Colonic mucosa (tissue), 4 donors: ENCODE measurements at places on chromosomes 2 and 18. TPM values are rescaled to one million over a fixed set of nuclear protein-coding genes. Genes with fewer than 3 reads are reported as not detected.

The UGT1A7 gene
- 3.1 TPM for total RNA-seq

The RGPD4 gene
- total RNA-seq: 0.24 TPM

The RAB27B gene
- total RNA-seq: 12.5 TPM

The ANXA4 gene
- total RNA-seq: 324 TPM

The SH3BP4 gene
- 44.4 TPM for total RNA-seq

The TTC31 gene
- 25.2 TPM for total RNA-seq

The HNMT gene
- total RNA-seq: 62.2 TPM

DNA sequence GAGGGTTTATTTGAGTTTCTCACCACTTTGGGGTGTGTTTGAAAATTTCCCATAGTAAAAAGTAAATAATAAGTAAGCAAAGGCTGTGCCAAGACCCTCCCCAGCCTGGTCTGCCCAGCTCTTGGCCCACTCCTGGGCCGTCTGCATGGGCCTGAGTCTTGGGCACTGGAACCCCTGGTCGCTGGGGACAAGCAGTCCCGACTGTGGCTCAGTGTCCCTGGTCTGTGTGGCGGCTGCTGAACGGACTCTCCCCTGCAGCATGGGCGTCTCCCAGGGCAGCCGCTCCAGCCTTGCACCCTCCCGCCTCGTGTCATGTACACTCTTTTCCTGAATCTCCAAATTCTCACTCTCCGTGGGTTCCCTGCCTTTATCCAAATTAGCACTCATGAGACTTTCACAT is 7.2 kb upstream of the ASPRV1 start:
- H3K4me1 ChIP-seq: peaks cover 2% of the 10 kb centered on the region
- H3K27me3 ChIP-seq: no peaks in the 10 kb centered on the region
- no peak overlapping the region for H3K27ac ChIP-seq
- no peak for DNase-seq
- no peak overlapping the region for H3K4me3 ChIP-seq

DNA sequence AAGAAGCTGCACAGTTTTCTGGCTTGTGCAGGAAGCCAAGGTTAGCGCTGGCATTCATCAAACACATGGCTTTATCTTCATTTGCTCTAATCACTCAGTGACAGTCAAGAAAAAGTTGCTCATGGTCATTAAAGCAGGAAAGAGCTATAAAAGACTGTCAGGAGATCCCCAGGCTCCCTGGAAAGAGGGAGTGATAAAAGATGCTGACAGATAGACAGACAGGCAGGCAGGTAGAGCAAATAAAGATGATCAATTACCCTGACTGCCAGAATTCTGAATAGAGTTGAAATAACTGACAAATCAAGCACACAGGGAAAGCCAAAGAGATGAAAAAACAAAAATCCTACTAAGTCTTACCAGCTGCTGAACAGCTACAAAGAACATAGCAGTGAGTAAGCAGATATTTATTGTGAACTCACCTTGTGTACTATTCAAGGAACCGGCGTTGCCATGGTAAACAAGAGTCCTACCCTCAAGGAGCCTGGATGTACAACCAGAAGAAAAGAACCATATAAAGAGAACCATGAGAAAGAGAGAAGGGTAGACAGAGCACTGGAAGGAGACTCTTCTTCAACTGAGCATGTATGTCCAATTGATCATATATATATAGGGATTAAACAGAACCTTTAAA is 68.0 kb downstream of the RNF152 start:
- H3K27ac ChIP-seq: no peak overlapping the region
- H3K36me3 ChIP-seq: no peaks in the 10 kb centered on the region
- H3K27me3 ChIP-seq: no peaks in the 10 kb centered on the region
- no peak overlapping the region for H3K4me3 ChIP-seq

DNA sequence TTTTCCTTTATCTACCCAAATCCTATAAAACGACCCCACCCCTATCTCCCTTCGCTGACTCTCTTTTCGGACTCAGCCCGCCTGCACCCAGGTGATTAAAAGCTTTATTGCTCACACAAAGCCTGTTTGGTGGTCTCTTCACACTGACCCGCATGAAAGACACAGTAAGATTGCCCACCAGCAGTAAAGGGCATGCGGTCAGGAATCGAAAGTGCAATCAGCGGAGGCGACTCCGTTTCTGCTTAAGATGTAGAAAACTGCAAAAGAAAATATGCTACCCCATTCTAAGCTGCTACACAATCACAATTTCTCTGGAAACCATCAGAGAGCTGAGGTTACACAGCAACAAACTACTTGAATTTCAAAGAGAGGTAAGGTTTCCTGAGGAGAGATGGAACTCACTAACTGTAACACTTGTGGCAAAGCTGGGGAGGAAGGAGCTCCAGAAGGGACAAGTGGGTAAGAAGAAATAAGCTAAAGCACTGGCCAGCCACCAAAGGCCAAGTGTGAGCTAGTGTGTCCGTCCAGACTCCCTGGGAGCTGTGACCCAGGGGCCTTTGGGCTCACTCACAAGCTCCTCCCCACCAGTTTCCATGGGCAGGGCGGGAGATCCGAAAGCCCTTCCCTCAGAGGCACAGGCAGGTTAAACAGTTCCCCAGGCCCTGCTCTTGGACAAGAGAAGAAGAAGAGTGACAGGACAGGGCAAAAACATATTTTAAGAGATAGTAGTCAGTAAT is 72.8 kb upstream of the TGFA start:
- DNase-seq: no peak
- H3K36me3 ChIP-seq: no peaks in the 10 kb centered on the region
- no peaks in the 10 kb centered on the region for H3K27me3 ChIP-seq
- H3K4me1 ChIP-seq: no peaks in the 10 kb centered on the region
- no peak overlapping the region for H3K4me3 ChIP-seq

GRCh38 chr2:64013053-64013452 is 6.2 kb downstream of the VPS54 start:
- no peak for DNase-seq
- no peak overlapping the region for H3K4me3 ChIP-seq
- H3K36me3 ChIP-seq: no peaks in the 10 kb centered on the region

DNA sequence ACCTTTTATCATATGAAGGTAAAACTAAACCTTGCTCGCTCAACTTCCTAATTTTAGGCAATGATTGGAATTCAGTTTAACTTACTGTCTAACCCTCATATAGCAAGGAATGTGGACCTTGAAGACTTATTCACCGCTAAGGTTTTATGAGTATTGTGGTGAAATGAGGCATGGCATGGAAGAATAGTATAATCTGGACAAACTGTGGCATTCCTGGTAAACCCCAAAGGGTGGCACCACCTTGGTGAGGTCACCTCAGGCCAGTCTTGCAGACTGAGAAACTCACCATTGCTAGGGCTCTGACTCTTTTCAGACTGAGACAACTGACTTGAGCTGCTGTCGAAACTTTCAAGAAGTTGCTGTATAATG is 51.1 kb upstream of the EHBP1 start:
- DNase-seq: no peak
- H3K27me3 ChIP-seq: no peaks in the 10 kb centered on the region
- no peak overlapping the region for H3K4me3 ChIP-seq
- no peaks in the 10 kb centered on the region for H3K4me1 ChIP-seq
- no peak overlapping the region for H3K27ac ChIP-seq

GRCh38 chr2:134283661-134284060 is 29.8 kb downstream of the MGAT5 start:
- H3K27me3 ChIP-seq: no peaks in the 10 kb centered on the region
- H3K36me3 ChIP-seq: no peaks in the 10 kb centered on the region
- H3K27ac ChIP-seq: no peak overlapping the region
- DNase-seq: no peak
- H3K4me3 ChIP-seq: no peak overlapping the region

GRCh38 chr18:61856678-61857077 is 36.1 kb downstream of the RNF152 start:
- no peaks in the 10 kb centered on the region for H3K27me3 ChIP-seq
- H3K4me3 ChIP-seq: no peak overlapping the region
- H3K27ac ChIP-seq: no peak overlapping the region
- no peaks in the 10 kb centered on the region for H3K4me1 ChIP-seq

- no peak overlapping the region for H3K4me3 ChIP-seq
- no peaks in the 10 kb centered on the region for H3K4me1 ChIP-seq
- H3K27me3 ChIP-seq: no peaks in the 10 kb centered on the region
- no peaks in the 10 kb centered on the region for H3K36me3 ChIP-seq
- H3K27ac ChIP-seq: no peak overlapping the region
These were observed 153.1 kb downstream of the TTC27 start for GRCh38 chr2:32780961-32781360.

DNA sequence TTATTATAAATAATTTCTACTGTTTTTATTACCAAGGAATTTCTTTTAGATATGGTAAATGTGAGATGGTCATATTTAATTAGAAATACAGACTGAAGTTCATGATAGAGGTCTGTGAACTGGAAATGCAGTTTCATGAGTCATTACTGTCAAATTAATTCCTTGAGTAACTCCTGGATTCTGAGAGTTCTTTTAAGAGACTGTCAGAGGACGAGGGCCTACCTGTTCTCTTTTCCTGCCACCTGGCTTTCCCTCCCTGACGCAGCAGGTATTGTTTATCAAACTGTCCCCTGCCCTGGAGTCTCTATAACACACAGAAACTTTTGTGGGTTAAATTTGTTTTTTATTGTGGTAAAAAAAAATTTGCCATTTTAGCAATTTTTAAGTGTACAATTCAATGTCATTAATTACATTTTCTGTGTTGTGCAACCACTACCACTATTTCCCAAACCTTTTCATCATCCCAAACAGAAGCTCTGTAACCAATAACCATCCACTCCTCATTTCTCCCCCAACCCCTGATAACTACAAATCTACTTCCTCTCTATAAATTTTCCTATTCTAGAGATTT is 142.6 kb downstream of the DIS3L2 start:
- no peaks in the 10 kb centered on the region for H3K4me1 ChIP-seq
- H3K36me3 ChIP-seq: no peaks in the 10 kb centered on the region
- H3K27ac ChIP-seq: no peak overlapping the region
- no peak overlapping the region for H3K4me3 ChIP-seq

DNA sequence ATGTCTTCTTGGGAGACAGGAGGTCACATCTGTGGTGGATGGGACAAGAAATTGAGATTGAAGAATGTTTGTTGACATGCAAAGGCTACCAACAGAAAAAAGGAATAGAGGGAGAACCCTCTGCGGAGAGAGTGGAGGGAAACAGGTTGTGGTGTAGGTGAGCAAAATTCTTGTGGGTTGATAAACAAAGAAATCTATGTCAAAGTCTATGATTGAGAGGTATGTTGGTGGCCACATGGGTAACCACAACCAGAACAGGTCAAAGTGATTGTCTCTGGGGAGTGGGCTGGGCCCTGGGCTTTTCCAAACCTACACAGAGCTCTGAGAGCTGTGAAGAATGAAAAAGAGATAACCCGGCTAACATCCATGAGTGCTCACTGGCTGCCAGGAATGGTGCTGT is 62.8 kb upstream of the NCK2 start:
- H3K27me3 ChIP-seq: no peaks in the 10 kb centered on the region
- H3K27ac ChIP-seq: no peak overlapping the region
- no peaks in the 10 kb centered on the region for H3K4me1 ChIP-seq
- no peak overlapping the region for H3K4me3 ChIP-seq
- DNase-seq: no peak
- H3K36me3 ChIP-seq: no peaks in the 10 kb centered on the region

- H3K36me3 ChIP-seq: no peaks in the 10 kb centered on the region
- peaks cover 15% of the 10 kb centered on the region for H3K27me3 ChIP-seq
- DNase-seq: no peak
- H3K27ac ChIP-seq: no peak overlapping the region
- H3K4me3 ChIP-seq: no peak overlapping the region
These were observed 3.4 kb upstream of the EFEMP1 start for GRCh38 chr2:55926974-55927373.

DNA sequence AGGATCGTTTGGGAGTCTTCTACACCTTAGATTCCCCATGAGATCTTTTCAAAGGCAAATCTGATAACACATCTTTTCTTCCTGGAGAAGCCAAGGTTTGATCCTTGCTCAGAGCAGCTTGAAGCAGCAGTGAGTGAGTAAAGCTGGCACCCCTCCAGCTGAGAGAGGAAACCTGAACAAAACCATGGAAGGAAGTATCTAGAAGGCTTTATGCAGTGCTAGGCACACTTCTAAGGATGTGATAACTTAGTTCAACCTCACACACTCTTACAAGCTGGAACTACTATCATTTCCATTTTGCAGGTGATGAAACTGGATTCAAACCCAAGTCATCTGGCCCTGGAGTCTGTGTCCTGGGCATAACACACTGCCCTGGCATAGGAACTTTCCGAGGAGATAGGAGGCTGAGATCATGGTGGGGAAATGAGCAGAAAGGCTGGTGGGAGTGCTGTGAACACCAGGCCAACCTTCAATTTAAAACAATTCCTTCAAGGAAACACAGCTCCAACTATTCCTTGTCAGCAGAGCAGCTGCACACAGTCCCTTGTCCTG is 71.2 kb downstream of the CTAGE1 start:
- peaks cover 5% of the 10 kb centered on the region for H3K4me1 ChIP-seq
- H3K27me3 ChIP-seq: no peaks in the 10 kb centered on the region
- H3K4me3 ChIP-seq: no peak overlapping the region

GRCh38 chr18:32439802-32440201 is 30.9 kb downstream of the GAREM1 start:
- no peak overlapping the region for H3K27ac ChIP-seq
- H3K27me3 ChIP-seq: no peaks in the 10 kb centered on the region
- H3K4me1 ChIP-seq: no peaks in the 10 kb centered on the region

- H3K4me1 ChIP-seq: no peaks in the 10 kb centered on the region
- H3K36me3 ChIP-seq: no peaks in the 10 kb centered on the region
- no peak overlapping the region for H3K27ac ChIP-seq
- H3K27me3 ChIP-seq: no peaks in the 10 kb centered on the region
- DNase-seq: no peak
- no peak overlapping the region for H3K4me3 ChIP-seq
These were observed 327.7 kb downstream of the RAD51AP2 start for GRCh38 chr2:17190527-17190926.

DNA sequence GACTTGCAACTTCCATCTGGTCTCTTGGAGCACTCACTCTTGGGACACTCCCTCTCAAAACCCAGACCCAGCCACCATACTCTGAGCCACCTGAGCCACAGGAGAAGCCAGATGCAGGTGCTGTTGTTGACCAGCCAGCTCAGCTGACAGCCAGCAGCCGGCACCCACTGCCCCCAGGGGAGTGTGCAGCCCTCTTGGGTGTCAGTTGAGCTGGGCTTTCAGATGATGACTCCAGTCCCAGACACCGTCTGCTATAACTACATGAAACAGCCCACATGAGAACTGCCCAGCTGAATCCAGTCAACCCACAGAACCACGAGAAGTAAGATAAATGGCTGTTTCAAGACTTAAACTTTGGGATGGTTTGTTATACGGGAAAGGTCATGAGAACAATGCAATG is 10.7 kb upstream of the IGFBP2 start:
- no peaks in the 10 kb centered on the region for H3K4me1 ChIP-seq
- H3K27me3 ChIP-seq: no peaks in the 10 kb centered on the region
